ENCODE measurements at places on chromosomes 11 and 22.

DNA sequence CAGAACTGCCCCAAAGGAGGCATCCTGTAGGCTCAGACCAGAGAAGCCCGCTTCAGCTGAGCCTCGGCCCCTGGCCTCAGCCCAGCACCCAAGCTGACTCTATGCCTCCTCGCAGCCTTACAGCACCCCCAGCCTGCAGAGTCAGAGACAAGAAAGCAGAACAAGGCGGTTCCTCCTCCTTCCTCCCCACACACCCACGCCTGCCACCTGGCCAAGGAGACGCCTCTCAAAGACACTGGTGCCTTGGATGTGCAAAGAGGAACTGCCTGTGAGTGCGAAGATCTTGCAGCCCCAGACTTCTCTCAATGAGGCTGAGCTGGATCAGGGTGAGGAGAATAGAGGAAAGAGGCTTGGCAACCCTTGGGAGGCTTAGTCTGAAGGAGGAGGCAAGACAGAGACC lies 60.2 kb downstream of the PDE2A start:
- no peak for ATAC-seq

GRCh38 chr11:119125821-119126220 lies 4.4 kb downstream of the HINFP start:
- no peak for ATAC-seq

- ATAC-seq, result no peak
Measured at GRCh38 chr11:105612771-105613170, 2.9 kb downstream of the GRIA4 start.

DNA sequence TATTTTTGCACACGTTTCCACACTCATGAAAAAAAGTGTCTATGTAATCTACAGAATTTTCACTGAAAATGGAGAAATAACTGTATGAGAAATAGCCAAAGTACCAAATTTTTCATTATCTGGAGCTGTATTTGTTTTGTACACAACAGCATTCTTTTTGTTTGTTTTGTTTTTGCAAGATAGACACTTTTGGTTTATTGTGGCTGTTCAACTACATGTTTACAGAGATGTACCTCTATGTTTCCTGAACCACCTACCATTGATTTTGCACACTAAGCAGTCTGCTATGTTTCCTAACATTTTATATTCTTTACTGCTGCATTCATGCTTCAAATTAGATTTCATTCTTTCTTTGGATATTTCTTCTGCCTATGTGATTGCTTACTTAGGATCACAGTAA lies 116.3 kb downstream of the ELP4 start:
- no peak for ATAC-seq

GRCh38 chr11:27699242-27699925 lies 871 bp downstream of the BDNF start:
- peak; percentile 30 for ATAC-seq

GRCh38 chr11:62752994-62753735 lies 795 bp downstream of the ZBTB3 start:
- ATAC-seq, result peak; percentile 2

- no peak for ATAC-seq
Measured at GRCh38 chr11:47052576-47052975, 116.0 kb downstream of the CSTPP1 start.

- no peak for ATAC-seq
Measured at GRCh38 chr22:26323013-26323412, 106.0 kb upstream of the ASPHD2 start.

GRCh38 chr11:17445240-17445795 lies 31.3 kb downstream of the ABCC8 start:
- no peak for ATAC-seq

DNA sequence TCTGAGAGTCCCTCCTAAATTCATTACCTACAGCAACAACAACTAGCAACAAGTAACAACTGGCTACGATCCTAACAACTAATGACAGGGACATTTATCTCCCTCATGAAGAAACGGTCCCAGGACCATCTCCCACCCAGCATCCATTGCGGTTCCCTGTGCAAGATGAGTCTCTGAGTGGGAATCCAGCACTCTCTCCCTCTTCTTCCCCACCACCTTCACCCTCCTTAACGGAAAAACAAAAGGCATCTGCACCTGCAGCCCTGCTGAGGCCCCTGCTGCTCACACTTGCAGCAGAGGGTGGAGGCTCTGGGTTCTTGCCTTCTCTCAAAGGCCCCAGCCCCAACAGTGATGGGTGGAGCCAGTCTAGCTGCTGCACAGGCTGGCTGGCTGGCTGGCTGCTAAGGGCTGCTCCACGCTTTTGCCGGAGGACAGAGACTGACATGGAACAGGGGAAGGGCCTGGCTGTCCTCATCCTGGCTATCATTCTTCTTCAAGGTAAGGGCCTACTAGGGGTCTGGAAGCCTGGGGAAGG lies at the start of gene CD3G:
CD3G (plus strand) TSS at position 364 of the 535 bp plus-strand sequence; CDS start at position 444, 80 bp downstream.
- no peak for ATAC-seq

- ATAC-seq, result no peak
Measured at GRCh38 chr11:34855754-34856095, 60.5 kb downstream of the APIP start.

- ATAC-seq, result no peak
Measured at GRCh38 chr22:36206255-36206654, 4.6 kb upstream of the APOL4 start.

DNA sequence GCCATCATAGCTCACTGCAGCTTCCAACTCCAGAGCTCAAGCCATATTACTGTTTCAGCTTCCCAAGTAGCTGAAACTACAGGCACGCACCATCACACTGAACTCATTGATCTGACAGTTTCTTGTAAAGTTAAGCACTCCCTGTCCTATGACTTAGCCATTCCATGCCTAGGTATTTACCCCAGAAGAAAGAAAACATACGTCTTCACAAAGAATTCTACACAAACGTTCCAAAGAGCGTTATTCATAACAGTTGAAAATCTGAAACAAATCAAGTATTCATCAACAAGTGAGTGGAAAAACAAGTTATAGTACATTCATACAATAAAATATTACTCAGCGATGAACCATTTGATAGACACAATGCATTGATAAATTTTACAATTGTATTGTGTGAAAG lies 7.8 kb upstream of the NLRP10 start:
- ATAC-seq, result no peak

DNA sequence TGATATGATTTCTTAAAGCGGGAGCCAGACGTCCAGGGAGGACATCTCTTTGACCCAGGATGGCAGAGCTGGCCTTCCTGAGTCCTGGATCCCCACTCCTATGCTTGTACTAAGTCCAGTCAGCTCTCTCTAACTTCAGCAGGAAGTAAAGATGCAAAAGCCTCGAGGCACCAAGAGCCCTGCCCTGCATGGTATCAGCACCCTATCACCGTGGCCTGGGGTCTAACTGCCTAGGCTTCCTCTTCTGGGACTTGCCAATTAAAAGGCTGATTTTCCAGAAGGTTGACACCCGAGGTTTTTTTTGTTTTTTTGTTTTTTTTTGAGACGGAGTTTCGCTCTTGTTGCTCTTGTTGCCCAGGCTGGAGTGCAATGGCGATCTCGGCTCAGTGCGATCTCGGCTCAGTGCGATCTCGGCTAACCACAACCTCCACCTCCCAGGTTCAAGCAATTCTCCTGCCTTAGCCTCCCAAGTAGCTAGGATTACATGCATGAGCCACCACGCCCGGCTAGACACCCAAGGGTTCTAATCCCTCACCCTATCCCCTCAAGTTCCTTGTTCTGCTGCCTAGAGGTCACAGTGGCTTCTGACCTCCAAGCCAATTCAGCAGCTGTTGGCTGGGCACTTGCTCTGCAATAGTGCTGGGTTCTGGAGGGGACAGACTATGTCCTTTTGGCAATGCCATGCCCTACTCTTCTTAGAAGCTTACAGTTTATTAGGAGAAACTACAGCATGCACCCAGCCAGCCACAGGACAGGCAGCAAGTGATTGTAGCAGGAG lies 50.6 kb upstream of the FTH1 start:
- no peak for ATAC-seq

- no peak for ATAC-seq
Measured at GRCh38 chr11:655036-655726, 18.1 kb downstream of the DRD4 start.

DNA sequence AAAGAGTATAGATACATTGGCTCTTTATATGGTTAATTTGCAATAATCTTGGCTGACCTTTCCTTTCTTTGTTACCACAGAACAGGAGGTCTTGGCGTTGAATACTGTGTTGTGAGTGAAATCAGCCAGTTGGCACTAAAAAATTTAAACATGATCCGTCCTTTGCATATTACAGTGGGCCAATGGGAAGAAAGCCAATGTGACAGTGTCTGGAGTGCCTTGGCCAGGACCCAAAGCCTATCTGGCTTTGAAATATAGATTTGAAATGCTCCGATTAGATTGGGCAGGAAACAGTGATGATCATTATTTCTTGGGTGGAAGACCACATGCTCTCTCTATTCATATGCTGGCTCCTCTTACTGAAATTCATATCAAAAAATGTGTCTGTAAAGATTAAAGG lies 339.6 kb upstream of the ANO3 start:
- no peak for ATAC-seq

DNA sequence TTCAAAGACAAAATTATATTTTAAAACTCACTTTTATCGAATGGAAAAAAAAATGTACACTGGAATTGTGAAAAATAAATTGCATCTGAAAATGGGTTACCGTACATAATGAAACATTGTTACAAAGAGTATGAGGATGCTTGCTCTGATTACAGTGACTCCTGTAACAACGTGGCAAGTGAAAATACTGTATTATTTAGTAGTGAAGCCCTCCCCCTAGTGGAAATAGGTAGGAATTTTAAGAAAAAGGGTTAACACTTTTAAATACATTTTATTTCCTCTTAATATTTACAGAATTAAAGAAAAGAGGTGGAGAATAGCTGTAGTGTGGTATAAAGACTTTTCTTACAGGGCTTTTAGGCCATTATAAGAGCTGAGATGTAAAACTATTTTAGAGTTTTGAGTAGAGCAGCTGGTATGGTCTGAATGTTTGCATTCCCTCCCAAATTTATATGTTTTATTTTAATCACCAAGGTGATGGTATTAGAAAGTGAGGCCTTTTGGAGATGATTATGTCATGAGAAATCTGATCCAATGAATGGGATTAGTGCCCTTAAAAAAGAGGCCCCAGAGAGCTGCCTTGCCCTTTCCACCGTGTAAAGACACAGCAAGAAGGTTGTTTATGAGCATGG lies 25.2 kb downstream of the FAM76B start:
- ATAC-seq, result peak; percentile 80

- ATAC-seq, result no peak
Measured at GRCh38 chr11:94746721-94747120, 21.4 kb upstream of the AMOTL1 start.

DNA sequence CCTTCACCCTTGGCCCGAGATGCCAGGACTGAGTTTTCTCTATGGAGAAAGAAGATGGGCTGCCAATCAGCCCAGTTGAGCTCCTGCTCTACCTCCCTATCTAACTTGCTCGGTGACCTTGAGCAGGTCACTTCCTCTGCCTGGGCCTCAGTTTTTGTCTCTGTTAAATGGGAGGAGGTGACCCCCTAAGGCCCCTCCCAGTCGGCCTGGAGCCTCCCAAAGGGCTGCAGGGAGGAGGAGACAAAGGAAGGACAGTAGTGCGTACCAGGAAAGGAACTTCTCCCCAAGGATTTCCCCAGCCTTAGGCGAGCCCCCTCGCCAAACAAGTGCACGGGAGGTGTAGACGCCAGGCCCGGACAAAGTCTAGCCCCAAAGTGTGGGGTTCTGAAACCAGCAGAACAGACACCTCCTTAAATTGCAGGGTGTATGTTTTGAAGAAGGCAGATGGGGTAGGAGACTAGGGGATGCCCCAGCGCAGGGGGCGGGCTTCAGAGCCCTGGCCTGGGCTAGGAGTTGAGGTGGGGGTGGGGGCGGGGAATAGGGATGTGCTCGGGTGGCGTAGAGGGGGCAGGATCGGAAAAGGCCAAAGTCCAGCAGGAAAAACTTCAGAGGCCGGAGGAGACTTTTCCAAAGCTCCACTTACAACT lies 1.0 kb downstream of the CBX7 start:
- ATAC-seq, result no peak

DNA sequence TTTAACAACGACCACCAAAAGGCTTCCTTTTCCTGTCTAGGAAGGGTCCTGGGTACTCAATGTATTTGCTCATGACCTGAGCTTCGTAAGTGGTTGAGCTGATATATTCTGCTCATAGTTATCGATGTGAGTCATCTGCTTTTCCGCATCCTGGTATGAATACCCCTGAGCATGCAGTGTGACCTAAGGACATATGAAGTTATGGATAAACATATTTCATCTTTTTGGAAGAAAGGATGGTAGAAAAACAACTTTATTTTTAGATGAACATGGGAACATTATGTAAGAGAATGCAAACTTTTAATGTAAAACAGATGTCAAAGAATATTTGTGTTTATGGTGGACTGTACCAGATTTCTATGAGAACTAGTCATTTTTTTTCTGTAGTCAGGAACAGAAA lies 28.4 kb downstream of the TRPC6 start:
- no peak for ATAC-seq

- peak; percentile 90 for ATAC-seq
Measured at GRCh38 chr11:14357881-14358728, 878 bp downstream of the RRAS2 start.

DNA sequence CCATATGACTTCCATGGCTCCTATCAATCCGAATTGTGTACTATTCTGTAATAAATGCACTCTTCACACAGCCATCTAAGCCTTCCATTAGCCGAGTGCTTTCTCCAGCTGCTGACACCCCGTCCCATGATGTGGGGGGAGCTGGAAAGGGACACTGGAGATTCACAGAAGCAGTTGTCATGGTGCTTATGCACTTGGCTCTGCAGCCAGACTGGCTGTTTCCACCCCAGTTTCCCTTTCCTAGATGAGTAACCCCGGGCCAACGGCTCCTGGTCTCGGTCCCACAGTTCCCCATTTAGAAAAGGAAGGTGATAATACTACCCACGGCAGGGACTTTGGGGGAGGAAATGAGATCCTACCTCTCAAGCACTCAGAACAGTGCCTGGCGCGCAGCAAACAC lies 244.9 kb upstream of the SYN3 start:
- no peak for ATAC-seq

DNA sequence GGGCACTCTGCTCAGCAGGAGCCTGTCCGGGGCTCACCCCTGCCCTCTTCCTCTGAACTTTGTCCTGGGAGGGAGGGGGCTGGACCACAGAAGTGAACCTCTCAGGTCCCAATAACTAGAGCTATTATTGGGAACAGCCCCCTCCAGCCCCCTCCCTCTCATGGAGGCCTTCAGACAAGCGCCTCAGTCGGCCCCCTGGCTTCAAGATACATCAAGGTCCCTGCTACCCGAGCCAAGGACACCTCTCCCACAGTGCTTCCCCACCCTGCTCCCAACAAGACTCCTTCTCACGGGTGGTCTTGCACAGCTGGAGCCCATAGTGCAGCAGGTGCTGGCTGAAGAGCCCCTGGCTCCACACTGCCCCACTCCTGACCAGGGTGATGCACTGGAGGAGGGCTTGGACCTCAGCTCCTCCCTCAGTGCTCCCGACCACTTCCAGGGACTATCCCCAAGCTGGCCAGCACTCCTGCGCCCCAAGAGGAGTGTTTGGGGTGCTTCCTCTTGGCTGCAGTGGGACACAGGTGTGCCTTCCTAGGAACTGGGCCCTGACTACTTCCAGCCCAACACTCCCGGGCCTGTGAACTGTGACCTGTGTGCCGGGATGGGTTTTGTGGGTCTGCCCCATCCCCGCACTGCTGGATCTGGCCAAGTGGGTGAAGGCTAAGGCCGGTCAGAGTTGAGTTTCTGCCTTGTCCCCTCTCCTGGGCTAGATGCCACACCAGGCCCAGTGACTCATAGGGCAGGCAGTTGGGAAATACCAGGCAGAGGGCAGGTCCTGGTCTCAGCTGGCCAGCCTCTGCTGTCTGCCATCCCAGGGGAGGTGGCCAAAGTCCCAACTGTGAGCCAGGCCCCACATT lies 2.2 kb downstream of the PNPLA2 start:
- ATAC-seq, result peak; percentile 46

- peak; percentile 71 for ATAC-seq
Measured at GRCh38 chr11:35593143-35593542, 25.1 kb upstream of the FJX1 start.

GRCh38 chr11:36750349-36750748 lies 152.3 kb upstream of the RAG2 start:
- no peak for ATAC-seq
